Left lobe of liver (tissue), 2 donors: ENCODE measurements at places on chromosomes 11 and 22.

- DNase-seq, result no peak
Observed at GRCh38 chr22:30204015-30204741, 42.4 kb downstream of the LIF start.

- no peak for DNase-seq
Observed at GRCh38 chr22:29375398-29376076, 12.8 kb downstream of the AP1B1 start.

- no peak for DNase-seq
Observed at GRCh38 chr11:113184498-113184897, 129.9 kb upstream of the TTC12 start.

DNA sequence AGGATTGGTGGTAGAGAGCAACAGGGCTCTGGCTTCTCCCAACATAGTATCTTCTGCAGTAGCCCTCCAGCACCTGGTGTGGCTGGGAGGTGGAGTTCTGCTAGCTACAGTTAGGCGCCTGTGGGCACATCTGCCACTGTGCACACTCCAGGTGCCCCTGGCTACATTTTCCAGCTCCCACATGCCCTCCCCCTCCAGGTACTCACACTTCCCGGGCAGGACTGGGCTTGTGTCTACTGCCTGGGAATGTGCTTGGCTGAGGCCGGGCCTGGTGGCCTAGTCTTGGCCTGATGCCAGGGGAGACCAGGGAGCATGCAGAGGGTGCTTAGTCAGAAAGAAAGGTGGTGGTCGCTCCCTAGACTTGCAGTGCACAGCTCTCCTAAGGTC lies 15.8 kb downstream of the PHLDB1 start:
- DNase-seq, result no peak

- no peak for DNase-seq
Observed at GRCh38 chr11:12100841-12101242, 9.5 kb upstream of the MICAL2 start.

GRCh38 chr22:36625102-36625501 lies 78.5 kb downstream of the CACNG2 start:
- DNase-seq, result no peak

DNA sequence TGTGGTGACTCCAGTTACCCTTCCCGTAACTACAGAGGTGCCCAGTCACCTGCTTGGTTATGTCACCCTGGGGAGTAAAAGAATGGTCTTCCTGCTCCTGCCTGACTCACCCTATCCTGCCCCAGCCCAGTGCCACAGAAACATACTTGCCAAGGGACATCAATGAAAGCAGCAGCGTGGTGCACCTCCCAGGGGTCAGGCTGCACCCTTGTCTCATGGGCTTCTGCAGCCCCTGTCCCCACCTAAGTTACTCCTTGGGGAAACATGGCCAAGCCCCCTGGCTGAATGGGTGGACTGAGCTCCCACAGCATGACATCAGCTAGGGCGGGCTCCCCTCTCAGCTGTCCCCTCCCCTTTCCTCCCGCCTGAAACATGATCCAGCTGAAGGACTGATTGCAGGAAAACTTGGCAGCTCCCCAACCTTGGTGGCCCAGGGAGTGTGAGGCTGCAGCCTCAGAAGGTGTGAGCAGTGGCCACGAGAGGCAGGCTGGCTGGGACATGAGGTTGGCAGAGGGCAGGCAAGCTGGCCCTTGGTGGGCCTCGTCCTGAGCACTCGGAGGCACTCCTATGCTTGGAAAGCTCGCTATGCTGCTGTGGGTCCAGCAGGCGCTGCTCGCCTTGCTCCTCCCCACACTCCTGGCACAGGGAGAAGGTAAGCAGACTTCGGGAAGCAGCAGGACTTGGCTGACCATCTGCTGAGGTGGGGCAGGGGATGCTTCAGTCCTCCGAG lies at the start of gene HTR3A:
Gene HTR3A, plus strand, starts transcription at position 368 of the 730 bp plus-strand sequence. Its CDS starts 218 bp downstream, at position 586.
- DNase-seq, result no peak

DNA sequence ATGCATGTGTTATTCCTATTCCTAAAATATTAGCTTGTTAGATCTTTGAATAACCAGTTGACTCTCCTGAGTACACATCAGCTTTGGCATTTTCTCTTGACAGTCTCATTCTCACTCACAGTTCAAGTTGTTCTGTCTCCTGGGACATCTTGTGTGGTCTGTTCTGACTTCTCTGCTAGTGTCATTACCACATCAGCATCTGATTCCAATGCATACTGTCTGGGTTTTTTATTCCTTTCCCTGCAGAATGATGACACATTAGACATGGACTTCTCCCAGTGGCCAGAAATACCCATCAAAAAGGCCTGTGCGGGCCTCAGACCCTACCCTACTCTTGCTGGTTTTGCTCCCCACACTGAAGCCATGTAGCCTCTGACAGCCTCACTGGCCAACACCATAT lies 2.7 kb downstream of the ZNF74 start:
- DNase-seq, result no peak
